ENCODE measurements at places on chromosomes 1 and 21.

GRCh38 chr1:203049576-203050180 is 23.4 kb downstream of the PPFIA4 start:
- no peak for DNase-seq

DNA sequence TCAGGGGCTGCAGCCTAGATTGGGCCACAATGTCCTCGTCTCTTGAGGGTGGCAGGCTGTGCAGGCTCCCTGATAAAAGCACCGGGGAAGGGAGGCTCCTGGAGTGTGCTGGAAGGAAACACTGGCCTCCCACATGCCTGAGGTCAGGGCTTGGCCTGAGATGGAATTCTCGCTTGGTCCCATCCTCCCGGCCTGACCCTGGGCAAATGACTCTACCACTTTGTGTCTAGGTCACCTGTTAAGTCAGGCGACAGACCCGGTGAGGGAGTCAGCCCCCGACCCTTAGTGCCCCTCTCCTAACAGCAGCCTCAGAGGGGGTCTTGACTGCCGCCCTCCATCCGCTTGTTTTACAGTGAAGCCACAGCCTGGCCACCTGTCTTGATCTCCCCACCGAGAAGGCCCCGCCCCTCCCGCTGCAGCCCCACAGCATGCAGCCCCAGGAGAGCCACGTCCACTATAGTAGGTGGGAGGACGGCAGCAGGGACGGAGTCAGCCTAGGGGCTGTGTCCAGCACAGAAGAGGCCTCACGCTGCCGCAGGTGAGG is 2.5 kb downstream of the SMIM1 start:
- DNase-seq = no peak

- DNase-seq = no peak
Observed at GRCh38 chr1:23286401-23286800, 57.7 kb downstream of the HNRNPR start.

- DNase-seq = no peak
Observed at GRCh38 chr21:39561140-39561539, 51.6 kb upstream of the B3GALT5 start.

DNA sequence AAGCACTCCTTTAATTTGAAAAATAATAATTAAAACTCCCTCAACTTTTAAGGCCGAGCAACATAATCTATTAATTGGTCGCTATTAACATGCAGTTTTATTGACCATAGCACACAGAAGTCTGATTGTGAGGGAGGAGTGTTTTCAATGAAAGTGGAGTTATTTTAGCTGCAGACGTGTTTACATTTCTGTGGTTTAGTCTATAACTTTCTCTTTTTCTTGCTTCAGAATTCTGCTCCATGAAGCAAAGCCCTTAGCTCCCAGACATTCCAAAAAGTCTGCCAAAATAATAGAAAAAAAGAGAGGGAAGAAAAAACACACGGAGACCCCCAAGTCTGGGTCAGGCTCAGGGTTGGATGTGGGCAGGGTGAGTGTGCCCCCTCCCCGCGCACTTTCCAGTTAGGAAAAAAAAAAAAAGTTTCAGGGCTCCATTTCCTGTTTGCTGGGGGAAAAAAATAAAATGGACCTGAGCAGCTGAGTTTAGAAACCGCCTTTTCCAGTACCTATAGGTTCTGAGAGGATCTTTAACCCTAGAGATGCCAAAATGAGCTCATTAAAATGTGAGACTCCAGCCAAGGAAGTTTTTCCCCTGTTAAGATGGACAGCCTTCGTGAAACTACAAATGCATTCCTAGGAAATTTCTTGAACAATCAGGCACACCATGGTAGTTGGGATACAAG is 143.7 kb upstream of the ETS2 start:
- no peak for DNase-seq

DNA sequence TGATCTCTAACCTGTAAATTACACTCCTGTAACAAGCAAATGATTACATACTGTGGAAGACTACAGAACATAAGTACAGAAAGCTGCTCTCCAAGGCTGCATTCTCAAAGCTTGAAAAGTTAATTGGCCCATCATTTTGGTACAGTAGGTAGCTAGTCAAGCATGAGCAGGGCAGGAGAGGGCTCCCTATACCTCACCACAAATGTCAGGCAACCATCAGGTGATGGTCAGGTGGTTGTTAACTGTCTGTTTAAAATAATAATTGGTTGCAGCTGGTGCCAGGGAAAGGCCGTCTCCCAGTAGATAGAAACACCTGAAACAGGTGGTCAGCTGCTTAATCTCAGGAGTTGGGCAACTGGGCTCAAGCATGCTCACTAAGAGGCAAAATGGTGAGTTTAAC is 13.1 kb upstream of the SLC1A7 start:
- DNase-seq = no peak

- no peak for DNase-seq
Observed at GRCh38 chr1:54866801-54867716, 19.9 kb downstream of the DHCR24 start.

DNA sequence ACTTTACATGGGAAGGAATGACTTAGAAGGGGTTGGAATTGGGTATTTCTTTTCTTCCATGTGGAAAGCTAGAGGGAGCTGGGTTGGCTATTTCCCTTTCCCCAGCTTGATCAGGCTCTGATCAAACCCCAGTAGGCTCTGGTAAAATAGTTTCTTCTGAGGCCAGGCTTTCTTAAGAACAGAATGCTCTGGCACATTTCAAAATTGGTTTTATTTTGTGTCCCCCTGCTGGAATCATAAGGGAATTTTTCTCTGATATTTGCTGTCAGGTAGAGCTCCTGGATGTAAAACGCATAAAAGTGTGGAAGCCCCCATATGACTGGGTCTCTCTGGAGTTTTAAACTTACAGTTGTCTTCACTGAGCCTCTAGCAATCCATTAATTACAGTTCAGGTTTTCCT is 17.1 kb upstream of the APOBEC4 start:
- no peak for DNase-seq

GRCh38 chr1:1925437-1926345 is 6.6 kb upstream of the TMEM52 start:
- DNase-seq = no peak

DNA sequence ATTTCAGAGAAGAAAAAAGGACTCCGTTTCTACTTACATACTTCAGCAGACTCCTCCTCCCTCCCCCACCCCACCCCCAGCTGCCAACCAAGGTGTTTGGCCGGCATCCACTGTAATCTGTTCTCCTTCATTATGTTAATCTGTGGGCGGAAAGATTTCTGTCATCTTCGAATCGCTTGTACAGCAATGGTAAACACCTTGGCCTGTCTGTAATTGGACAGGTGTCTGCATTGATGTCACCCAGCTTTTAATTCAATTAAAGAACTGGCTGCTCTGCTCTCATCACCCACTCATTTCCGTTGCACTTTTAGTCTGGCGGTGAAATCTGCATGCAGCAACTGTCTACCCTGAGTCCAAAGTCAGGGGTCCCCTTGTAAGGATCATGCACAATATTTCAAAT is 368.6 kb downstream of the USH2A start:
- no peak for DNase-seq

DNA sequence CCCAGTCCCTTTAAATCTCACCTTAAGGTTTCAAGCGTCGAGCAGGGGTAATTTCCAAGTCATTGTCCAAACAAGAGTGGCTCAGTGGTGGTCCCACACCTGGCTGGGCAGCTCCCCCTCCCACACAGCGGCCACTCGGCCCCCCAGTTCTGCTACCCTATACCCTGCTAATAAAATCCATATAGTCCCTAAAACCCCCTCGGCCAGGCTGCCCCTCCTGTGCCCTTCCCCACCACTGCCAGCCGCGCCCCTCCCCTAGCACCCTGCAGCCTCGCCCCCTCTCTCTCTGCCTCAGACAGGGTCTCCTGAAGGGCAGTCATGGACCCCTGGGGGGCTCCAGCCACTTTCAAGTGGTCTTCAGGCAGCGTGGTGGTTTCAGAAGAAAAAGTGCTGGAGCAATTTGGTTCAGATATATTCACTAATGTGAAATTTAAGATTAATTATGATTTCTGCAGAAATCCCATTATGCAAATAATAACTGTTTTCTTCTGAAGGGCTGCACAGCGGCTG is 34.2 kb upstream of the TTC34 start:
- no peak for DNase-seq

DNA sequence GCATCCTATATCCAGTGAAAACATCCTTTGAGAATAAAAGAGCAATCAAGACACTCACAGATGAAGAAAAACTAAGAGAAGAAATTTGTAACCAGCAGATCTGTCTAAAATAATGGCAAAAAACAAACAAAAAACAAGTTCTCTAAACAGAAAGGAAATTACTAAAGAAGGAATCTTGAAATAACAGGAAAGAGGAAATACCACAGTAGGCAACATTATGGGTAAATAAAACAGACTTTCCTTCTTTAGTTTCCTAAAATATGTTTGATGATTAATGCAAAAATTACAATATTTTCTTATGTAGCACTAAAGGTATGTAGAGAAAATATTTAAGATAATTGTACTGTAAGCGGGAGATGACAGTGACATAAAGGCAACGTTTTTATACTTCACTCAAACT is 23.5 kb downstream of the SLC19A1 start:
- DNase-seq = no peak

- no peak for DNase-seq
Observed at GRCh38 chr1:159163614-159164228, 7.7 kb upstream of the CADM3 start.

DNA sequence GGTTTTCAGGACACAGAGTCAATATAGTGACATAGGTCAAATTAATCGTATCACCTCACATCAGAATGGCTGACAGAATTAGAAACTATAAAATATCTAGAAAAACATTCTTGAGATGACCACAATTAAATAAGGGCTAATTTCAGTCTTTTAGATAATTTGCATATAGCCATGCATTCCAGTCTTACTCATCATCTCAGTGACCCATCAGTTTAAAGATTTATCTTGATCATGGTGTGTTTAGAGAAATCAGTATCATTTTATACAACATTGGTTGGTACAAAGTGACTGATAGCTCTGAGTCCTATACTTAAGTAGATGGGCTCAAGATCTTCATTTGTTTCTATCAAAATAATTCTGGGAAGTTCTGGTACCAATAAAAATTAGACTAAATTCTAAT is 262.3 kb upstream of the SNX7 start:
- DNase-seq = no peak

DNA sequence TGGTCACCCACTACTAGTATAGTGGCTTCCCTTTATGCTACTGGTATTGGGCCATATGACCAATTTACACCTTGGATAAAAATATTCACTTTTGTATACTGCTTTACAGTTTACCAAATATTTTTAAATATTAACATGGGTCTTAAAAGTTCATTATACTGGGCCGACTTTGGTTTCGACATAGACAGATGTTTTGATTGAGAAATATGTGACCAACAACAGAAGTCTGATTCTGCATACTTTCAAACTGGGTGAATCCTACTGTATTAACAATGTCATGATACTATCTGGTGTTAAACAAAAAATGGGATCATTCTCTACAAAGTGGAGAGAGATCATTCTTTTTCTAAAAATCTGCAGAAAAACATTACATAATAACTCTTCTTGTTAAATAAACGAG is 134.8 kb downstream of the AKT3 start:
- DNase-seq = no peak

GRCh38 chr1:30359539-30360220 is 363.7 kb downstream of the MATN1 start:
- no peak for DNase-seq

GRCh38 chr1:244316407-244316806 is 135.3 kb downstream of the ADSS2 start:
- no peak for DNase-seq

DNA sequence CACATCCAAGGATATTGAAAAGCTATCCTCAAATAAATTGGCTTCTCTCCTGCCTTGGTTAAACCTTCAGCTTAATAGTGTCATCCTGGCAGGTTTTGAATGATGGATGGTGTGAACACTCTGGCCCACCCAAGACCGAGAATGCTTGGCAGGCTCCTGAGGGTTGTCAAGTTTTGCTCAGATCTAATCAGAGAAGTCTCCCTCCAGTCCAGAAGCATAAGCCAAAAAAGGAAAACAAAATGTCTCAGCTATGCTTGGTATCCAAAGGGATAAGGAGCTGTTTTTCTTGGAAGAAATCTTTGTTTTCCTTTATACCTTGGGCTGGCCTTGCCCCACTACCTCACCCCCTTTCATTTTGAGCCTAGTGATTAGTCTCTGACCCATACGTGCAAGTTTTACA is 172.7 kb downstream of the CRB1 start:
- DNase-seq = no peak

DNA sequence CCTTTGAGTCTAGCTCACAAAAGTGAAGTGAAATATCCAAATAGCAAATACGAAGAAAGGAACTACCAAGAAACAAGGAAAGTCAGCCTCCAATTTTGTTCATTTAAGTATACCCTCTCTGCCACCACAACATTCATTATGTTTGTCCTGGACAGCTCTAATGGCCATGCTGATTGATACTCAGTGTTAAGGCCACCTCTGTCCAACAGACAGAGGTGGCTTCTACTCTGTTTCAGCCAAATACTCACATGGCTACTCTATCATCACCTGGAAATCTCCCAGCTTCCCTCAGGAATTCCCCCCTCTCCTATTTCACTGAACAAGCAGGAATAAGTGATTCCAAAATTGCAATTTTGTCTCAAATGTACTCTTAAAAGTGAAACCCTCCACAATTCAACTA is 10.7 kb downstream of the APP start:
- DNase-seq = no peak

DNA sequence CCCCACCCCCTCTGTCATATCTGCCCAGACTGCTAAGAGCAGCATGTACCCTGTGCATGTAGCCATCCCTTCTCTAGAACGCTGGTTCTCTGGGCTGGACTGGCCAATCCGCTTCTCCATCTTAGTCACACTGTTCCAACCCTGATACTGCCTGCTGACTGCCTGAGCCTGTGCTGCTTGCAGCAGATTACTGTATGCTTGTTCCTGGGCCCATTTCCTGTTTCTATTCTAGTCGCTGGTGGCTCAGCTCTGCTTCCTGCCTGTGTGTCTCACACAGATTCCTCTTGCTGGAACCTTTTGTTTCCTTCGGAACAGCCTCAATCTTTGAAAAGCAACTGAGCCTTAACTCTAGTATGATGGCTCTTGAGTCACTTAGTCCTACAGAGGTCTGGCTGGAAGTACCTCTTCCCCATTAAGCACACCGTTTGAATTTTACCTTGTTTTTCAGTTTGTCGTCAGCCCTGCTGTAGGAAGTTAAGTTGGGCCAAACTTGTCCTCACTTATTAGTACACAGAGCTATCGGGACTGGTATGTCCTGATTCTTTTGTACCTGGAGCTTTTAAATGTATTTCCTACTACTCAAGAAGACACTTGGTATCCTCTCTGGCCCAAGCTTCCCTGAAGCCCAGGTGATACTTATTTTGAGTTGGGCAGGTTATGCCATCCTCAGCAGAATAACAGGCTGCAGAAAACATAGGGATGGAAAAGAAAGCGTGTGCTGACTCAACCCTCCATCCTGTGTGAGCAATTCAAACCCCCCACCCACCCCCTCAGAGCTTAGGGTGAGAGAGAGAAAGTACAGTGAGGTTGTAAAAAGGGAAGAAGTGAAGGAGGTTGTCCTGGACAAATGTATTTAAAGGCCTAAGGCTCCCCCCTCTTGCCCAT is 43.4 kb upstream of the PIGV start:
- DNase-seq = peak; percentile 80

GRCh38 chr1:202167708-202168415 is 7.5 kb upstream of the PTPN7 start:
- DNase-seq = no peak

DNA sequence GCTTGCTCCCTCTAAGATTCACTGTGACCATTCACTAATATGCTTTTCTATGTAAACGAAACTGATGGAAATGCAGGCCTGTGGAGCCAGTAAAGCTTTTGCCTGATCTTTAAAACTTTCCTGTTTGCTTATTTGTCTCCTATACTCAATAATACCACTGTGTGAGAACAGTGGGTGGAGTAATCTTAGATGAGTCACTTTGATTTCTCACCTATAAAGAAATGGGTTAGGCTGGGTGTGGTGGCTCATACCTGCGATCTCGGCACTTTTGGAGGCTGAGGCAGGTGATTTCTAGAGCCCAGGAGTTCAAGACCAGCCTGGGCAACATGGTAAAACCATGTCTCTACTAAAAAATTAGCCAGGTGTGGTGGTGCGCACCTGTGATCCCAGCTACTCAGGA is 70.8 kb downstream of the RWDD3 start:
- DNase-seq = no peak
